ENCODE measurements at places on chromosomes 5 and 9.

- no peak for DNase-seq
These were observed 10.0 kb upstream of the CAST start for GRCh38 chr5:96651948-96652753.

GRCh38 chr5:77748160-77748559, 28.0 kb downstream of the TBCA start:
- DNase-seq = no peak

- no peak for DNase-seq
These were observed 3.8 kb upstream of the FBXW11 start for GRCh38 chr5:172010278-172010677.

DNA sequence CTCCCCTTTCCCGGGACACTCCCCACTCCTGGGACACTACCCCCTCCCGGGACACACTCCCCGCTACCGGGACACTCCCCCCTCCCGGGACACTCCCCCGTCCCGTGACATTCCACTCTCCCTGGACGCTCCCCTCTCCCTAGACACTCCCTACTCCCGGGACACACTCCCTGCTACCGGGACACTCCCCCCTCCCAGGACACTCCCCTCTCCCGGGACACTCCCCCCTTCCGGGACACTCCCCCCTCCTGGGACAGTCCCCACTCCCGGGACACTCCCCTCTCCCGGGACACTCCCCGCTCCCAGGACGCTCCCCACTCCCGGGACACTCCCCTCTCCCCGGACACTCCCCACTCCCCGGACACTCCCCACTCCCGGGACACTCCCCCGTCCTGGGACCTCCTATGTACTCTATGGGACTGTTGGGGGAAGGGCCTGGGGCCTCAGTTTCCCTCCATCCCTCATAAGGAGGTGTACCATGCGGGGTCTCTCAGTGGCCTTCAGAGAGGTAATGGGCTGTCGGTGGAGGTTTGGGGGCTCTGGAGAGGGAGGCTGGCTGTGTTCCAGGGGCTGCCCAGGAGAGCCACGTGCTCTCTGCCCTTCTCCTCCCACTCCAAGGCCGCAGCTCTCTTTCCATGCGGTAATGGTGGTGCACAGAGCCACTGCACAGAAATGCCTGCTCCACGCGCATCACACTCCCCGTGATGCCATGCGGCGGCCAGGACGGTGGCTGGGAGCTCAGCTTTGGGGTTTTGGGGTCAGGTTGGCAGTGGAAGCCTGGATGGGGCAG, 96.2 kb downstream of the RXRA start:
- no peak for DNase-seq

DNA sequence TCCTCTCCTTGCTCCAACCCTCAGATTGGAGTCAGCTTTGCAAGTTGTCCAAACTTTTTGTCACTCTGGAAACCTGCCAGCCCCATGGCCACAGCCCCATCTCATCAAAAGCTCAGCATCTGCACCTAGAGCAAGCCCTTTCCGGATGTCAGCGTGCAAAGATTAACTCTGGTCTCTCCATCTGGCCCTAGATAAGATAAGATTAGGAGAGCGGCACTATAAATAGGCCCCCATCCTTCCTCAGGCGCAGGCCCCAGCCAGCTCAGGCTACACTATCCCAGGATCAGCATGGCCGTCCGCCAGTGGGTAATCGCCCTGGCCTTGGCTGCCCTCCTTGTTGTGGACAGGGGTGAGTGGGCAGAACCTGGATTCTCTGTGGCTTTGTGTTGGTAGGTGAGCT, at the start of gene SPINK4:
Gene SPINK4 (plus strand): TSS at position 247 of the 400 bp plus-strand sequence. CDS start 42 bp downstream, at position 289.
- no peak for DNase-seq

DNA sequence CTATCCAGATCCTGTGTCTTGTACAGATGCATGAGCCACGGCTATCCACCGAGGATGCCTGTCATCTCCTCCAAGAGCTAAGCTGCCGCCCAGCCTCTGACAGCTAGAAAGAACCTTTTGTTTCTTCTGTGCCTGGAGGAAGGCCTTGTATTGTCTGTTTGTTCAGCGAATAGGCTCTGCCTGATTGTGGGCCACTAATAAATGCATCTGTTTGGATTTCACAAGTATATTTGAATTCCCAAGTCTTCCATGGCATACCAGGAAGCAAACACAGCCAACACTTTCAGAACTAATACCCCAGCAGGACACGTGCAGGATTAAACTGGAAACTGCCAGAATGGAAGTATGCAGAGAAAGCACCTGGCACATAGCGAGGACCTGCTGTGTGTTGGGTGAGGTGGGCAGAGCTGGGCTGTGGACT, 92.7 kb upstream of the NEURL1B start:
- no peak for DNase-seq

- DNase-seq = no peak
These were observed 6.2 kb downstream of the NKX2-5 start for GRCh38 chr5:173228639-173229381.

DNA sequence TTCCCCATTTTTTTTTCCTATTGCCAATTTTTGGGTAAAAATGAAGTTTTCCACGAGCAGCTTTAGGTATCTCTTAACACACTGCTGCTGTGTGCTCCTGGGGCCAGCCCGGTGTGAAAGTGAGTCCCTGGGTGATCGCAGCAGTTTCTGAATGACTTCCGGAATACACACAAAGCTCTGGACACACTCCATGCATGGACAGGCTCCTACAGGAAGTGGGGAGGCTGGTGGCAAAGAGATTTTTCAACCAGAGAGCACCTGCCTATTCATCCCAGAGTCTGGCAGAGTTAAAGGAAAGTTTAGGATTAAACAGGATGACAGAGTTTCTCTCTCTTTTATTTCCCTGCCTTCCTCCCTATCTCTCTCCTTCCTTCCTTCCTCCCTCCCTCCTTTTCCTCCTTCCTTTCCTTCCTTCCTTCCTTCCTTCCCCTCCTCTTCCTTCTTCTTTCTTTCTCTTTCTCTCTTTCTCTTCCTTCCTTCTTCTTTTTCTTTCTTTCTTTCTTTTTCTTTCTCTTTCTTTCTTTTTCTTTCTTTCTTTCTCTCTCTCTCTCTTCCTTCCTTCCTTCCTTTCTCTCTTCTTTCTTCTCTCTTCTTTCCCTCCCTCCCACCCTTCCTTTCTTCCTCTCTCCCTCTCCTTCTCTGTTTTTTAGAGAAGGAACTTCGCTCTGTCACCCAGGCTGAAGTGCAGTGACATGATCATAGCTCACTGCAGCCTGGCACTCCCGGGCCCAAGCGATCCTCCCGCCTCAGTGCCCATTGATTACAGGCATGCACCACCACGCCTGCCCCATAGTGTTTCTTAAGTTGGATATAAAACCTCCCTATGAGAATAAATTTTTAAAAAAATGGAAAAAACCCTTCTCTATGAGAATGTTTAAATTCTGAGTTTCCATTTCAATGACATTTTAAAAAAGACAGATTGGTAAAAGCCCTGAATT, 38.7 kb upstream of the UBTD2 start:
- DNase-seq = no peak

Measured in fibroblast of skin of right biceps (primary cell).